Colonic mucosa (tissue), 4 donors: ENCODE measurements at places on chromosomes 2 and 18. TPM values are rescaled to one million over a fixed set of nuclear protein-coding genes. Genes with fewer than 3 reads are reported as not detected.

IL36B gene
- not detected for total RNA-seq

NMUR1 gene
- total RNA-seq = 0.30 TPM

TMEFF2 gene
- 0.37 TPM for total RNA-seq

CDH20 gene
- total RNA-seq = not detected

SLC23A3 gene
- total RNA-seq = 13.8 TPM

ABCG5 gene
- not detected for total RNA-seq

DUSP19 gene
- 2.0 TPM for total RNA-seq

CABYR gene
- total RNA-seq = 1.6 TPM

HOXD3 gene
- 3.2 TPM for total RNA-seq

DPP10 gene
- total RNA-seq = 6.0 TPM

CXCR1 gene
- total RNA-seq = 0.13 TPM

ROCK1 gene
- total RNA-seq = 39.5 TPM

GATA6 gene
- total RNA-seq = 61.3 TPM

FRZB gene
- total RNA-seq = 12.8 TPM

GPR35 gene
- total RNA-seq = 92.2 TPM

THSD7B gene
- 0.29 TPM for total RNA-seq

ANO7 gene
- 55.0 TPM for total RNA-seq

GALNT5 gene
- 52.4 TPM for total RNA-seq

NEB gene
- 0.89 TPM for total RNA-seq

IL1RL1 gene
- 1.2 TPM for total RNA-seq

EML6 gene
- 2.5 TPM for total RNA-seq

FAM237A gene
- not detected for total RNA-seq

LOXHD1 gene
- not detected for total RNA-seq

SIGLEC15 gene
- total RNA-seq = not detected

INHA gene
- total RNA-seq = not detected

CFAP210 gene
- total RNA-seq = not detected

ZFP36L2 gene
- total RNA-seq = 166 TPM

REG1A gene
- 19.6 TPM for total RNA-seq

ASPRV1 gene
- 0.40 TPM for total RNA-seq

POMC gene
- total RNA-seq = 0.53 TPM

INHBB gene
- 3.1 TPM for total RNA-seq

NLRC4 gene
- total RNA-seq = 0.74 TPM

SERPINB10 gene
- total RNA-seq = not detected
